Common myeloid progenitor, CD34-positive (primary cell): ENCODE measurements at places on chromosomes 3 and 15.

DNA sequence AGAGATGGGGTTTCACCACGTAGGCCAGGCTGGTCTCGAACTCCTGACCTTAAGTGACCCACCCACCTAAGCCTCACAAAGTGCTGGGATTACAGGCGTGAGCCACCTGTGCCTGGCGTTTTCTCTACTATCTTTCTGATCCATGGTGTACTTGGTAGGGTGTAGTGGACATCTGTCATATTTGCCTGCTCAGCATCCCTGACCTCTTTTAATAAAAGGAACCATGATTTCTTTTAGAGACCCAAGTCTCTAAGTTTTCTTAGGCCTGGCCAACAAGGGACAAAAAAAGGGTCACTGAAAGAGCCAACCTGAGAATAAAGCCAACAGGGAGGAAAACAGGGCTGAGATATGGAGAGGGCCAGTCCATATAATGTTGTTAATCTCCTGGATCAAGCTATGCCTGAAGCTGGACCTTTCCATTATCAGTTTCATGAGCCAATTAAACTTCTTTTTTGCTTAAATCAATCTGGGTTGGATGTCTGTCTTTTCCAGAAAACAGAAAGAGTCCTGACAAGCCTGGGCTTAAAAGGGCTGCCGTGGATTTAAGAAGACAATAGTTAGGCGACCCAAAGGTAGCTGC lies 48.1 kb upstream of the PGPEP1L start:
- DNase-seq, result no peak

DNA sequence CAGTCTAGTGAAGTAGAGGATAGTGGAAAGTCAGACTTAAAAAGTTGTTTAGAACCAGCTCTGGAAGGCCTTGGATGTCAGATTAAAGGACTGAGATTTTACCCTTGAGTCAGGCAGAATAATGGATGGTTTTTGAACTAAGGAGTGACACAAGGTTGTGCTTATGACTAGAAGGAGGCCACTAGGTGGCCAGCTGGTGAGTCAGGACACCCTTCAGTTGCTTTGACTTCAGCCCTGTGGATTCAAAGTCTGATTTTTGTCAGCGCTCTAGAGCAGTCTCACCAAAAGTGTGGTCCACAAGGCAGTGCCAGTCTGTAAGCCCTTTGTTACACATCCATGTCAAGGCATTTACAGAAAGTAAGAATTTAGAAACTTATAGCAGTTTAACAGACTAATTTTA lies 3.8 kb upstream of the GABPB1 start:
- DNase-seq, result peak; percentile 63

DNA sequence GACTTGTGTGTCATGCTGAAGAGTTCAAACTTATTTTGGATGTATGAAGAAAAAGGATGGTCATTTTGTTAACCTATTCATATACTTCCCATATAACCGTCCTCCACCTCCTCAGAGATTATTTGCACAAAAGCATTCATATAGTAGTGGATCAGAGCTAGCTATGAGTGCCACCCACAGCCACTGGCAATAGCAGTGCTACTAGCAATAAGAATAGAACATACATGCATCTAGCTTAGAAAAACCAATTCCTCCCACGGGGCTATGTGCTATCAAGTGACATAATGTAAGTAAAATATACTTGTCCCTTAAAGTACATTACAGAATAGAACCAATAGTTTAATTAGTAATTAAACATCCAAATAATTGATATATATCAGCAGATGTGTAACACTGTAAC lies 10.3 kb upstream of the ZBED2 start:
- no peak for DNase-seq

DNA sequence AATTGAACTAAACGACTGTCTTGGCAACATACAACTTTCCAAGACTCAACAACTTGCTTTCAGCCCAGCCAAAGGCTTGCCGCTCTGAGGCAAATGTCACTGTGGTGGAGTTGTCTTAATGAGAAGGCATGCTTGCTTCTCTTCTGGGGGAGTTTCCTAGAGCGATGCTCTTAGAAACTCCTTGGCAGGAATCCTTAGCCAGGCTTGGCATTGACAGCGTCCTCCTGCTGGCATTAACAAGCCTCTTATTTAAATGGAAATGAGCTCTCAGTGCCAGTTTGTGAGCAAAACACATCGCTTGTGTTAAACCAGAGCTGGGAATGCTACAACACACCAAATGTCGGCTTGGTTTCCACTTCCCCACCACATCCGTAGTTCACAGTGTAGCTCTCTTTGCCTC lies 265.5 kb upstream of the TPRG1 start:
- no peak for DNase-seq

DNA sequence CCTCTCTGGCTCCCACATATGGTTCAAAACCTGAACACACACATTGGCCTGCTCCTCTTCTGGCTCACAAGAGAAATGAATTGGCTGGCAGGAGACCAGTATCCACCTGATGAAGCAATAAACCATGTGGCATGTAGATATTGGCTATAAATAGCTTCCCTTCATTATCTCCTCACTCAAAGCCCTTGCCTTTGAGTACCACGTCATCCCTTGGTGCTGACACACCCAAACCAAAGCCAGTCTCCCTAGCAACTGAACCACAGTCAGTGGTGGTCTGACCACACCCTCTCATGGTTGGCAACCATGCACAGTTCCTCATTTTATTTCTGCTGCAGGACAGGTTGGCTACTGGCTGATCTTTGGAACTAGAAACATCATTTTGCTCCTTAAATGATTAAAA lies 98.8 kb downstream of the ZNF621 start:
- peak; percentile 97 for DNase-seq

- no peak for DNase-seq
Measured at GRCh38 chr15:62124973-62125303, 40.1 kb downstream of the C2CD4B start.

DNA sequence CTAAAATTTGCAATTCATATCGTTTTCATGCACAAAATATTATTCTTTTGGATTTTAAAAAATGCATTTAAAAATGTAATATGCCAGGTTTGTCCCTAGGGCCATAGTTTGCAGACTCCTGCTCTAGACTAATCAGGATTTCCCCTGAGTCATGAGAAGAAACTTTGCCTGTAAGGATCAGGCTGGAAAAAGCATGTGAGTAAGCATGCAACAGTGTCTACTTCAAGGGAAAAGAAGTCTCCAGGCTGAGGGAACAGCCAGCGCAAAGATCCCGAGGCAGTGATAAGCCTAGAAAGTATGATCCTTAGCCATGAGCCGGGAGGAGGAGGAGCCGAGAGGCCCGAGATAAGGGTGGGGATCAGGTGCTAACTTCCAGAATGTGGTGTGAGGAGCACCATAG lies 382.8 kb upstream of the CFAP20DC start:
- DNase-seq, result no peak

GRCh38 chr3:125108833-125109535 lies 53.2 kb upstream of the HEG1 start:
- DNase-seq, result no peak
